ENCODE measurements at places on chromosomes 1 and 21.
A peak's percentile ranks its signal among the peaks of the same experiment; 100 is the strongest.

DNA sequence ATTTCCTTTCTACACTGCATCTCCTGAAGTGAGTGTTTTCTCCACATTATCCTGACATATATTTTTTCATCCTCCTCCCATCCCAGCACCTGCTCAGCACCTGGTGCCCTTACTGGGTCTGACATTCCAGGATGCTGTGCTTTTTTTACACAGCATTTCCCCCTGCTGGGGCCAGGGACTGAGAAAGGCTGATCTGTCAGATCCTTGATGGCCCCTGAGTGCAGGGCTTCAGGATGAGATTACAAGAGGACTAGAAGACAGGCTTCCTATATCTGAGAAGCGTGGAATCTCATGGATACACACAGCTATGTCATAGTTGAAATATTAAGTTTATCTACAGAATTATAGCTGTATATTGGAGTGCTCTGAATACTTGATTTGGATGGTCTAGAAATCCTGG, 24.4 kb downstream of the RCAN1 start:
- DNase-seq, result no peak

- no peak for DNase-seq
Observed at GRCh38 chr1:7388141-7388487, 383.0 kb upstream of the VAMP3 start.

GRCh38 chr1:205576011-205576410, 55.8 kb downstream of the ELK4 start:
- DNase-seq, result no peak

DNA sequence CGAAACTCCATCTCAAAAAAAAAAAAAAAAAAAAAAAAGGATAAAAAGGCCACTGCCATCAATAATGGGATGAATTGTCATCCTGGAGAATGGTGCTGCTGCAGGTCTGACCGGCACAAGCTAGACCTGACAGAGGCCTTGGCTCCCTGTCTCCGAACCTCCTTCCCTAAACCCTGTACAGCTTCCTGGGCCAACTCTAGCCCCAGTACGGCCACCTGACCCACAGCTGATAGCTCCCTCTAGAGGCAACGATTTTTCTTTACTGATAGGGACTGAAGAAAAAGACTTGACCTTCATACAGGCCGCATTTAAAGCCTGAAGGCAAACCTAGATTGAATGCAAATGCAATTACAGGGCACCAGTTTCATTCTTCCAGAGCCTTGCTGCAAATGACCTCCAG, 30.7 kb downstream of the NOL9 start:
- peak; percentile 7 for DNase-seq

GRCh38 chr21:44395260-44395659, 41.8 kb downstream of the TRPM2 start:
- no peak for DNase-seq

DNA sequence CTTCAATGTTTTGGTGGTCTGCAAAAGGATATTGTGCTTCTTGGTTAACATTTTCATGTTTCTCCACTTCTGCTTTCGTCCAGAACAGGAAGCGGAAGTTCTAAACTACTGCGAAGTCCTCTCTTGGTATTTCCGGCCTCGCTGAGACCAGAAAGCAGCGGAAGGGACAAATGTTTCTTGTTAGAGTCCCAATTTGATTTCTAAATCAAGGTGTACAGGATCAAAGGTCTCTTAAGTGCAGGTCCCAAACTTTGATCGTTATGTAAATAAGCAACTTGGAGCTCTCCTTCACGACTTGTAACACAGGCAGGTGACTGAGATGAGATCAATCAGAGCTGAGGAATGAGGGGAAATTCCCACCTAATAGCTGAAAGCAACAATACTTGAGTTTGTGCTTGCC, 40.1 kb upstream of the HMCN1 start:
- peak; percentile 50 for DNase-seq

DNA sequence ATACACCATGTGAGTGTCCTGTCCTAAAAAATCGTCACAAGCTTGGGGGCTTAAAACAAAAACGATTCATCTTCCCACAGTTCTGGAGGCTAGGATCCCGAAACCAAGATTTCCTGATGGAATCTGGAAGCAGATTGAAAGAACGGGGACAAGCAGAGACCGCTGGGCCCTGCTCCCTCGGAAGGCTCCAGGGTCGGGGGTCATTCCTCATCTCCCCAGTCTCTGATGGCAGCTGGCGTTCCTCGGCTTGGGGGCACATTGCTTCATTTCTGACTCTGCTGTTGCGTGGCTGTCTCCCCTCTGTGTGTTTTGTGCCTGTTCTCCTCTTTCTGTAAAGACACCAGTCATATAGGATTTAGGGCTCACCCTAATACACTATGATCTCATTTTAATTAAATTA, 114.2 kb upstream of the TMPRSS2 start:
- no peak for DNase-seq

GRCh38 chr21:46385846-46386733, 62.1 kb downstream of the PCNT start:
- DNase-seq, result no peak

DNA sequence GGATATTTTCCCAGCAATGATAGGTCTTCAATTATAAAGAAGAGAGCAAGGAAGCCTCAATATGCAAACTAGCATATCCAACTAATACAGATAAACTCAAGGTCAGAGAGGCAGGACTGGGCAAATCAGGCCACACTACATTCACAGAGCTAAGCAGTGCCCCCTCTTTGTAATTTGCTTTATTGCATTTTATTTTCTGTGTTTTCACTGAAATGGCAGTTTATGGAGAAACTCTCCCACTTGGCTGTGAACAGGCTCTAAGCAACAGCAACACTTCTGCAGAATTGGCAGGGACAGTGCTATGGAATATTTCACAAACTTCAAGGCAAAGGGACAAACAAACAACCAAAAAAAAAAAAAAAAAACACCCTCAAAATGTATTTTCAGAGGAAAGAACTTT, 93.4 kb upstream of the SOD1 start:
- no peak for DNase-seq

GRCh38 chr21:46069719-46070279, 28.1 kb upstream of the COL6A2 start:
- DNase-seq, result no peak

DNA sequence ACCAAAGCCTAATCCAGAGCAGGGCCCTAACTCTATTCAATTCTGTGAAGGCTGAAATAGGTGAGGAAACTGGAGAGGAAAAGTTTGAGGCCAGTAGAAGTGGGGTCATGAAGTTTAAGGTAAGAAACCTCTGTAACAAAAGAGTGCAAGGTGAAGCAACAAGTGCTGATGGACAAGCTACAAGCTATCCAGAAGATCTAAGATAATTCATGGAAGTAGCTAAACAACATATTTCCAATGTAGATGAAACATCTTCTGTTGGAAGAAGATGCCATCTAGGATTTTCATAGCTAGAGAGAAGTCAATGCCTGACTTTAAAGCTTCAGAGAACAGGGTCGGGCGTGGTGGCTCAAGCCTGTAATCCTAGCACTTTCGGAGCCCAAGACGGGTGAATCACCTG, 217.6 kb downstream of the GREM2 start:
- no peak for DNase-seq

- DNase-seq, result no peak
Observed at GRCh38 chr1:87179851-87180519, 148.7 kb upstream of the LMO4 start.

GRCh38 chr1:33715195-33715811, 148.6 kb upstream of the HMGB4 start:
- no peak for DNase-seq

DNA sequence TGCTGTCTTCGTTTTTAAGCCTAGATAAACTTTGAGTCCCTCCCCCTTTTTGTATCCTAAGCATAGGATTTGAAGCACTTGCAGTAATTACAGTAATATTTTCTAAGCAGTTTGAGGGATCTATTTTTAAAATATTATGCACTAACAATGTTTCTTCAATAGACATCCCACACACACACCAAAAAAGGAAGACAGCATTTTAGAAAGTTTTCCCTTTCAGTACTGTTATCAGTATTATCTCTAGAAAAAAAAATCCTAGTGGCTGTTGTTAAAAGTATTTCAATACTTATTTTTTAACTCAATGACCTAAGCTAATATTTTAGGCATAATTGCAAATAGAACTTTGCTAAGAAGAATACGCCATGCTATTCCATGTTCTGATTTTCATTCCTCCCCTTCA, 15.1 kb downstream of the MCOLN3 start:
- DNase-seq, result no peak

DNA sequence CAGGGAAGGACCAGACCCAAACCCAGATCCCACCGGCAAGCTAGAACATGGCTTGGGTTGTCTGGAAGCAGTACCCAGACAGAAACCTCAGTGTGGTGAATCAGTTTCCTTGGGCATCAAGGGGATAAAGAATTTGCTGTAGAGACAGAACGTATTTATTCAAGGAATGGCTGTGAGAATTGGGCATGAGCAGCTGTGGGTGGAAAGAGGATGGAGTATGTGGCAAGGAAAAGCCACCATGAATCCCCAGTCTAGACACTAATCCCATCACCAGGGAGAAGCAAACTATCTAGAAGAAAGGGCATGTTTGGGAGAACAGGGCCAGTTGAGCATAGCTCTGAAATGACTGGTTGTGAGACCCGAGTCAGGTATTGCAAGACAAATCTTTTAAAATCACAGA, 109.2 kb downstream of the TOMM20 start:
- no peak for DNase-seq

All from CD4-positive, alpha-beta T cell treated with Interleukin-10 for 1 hour (primary cell).